ENCODE measurements at places on chromosomes 3 and 15.

- no peak for DNase-seq
These were observed 35.7 kb upstream of the ACTL6A start for GRCh38 chr3:179526989-179527391.

GRCh38 chr15:74622758-74623157 is 7.1 kb downstream of the CLK3 start:
- DNase-seq, result no peak

GRCh38 chr3:76699846-76700245 is 340.1 kb upstream of the ROBO2 start:
- DNase-seq, result no peak

DNA sequence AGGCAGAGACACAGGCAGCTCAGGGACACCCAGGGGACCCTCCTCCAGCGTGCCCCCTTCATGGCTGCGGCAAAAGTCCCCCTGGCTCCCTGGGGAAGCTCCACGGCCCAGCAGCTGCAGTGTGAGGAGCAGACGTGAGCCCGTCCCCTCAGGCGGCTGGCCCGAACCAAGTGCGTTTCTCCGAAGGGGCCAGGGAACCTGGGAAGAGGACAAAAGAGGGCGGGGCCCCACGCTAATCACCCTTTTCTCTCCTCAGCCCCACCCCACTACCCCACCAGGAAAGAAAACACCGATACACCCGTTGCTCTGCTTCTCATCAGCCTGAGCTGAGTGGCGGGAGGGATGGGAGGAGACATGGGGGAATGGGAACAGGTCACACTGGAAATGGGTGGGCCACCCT is at the start of gene MUC4:
MUC4 (minus strand) TSS at position 174 of the 400 bp plus-strand sequence; CDS start at position 62, 112 bp downstream.
- no peak for DNase-seq

- DNase-seq, result no peak
These were observed 166.7 kb upstream of the BCL6 start for GRCh38 chr3:187912007-187912406.

- DNase-seq, result no peak
These were observed 41.5 kb upstream of the RAF1 start for GRCh38 chr3:12705374-12705926.

DNA sequence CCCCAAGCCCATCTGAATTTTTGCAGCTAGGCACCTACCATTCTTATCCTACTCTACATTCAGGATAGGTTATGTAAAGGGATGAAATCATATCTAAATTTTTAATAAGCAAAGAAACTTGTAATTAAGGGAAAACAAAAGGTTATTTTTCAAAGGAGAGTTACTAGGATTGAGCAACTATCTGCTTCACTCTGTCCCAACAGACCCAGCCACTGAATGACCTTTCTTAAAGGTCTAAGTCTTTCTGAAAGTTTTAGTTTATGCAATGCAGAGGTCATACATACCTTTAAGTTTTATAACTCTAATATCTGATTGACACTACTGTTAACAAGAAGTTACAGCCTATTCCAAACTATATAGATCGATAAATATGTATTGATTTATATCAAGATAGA is 209.2 kb upstream of the CTNNB1 start:
- no peak for DNase-seq

DNA sequence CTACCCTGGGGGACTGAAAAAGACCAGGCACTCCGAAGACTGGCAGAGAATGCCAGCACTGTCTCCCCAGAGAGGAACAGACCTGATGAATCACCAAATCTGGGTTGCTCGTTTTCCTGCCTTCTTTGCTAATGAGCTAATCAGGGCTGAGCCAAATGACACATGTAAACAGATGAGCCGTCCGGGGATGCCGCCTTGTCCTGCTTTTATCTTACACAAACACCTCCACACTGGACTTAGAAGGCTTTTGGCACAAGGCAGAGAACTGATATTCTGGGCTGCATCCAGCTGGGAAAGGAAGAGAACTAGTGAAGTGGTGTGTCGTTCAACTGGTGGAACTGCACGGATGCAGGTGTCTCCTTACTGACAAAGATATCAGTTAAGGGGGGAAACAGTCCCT is 88.1 kb downstream of the MECOM start:
- no peak for DNase-seq
